ENCODE measurements at places on chromosomes 3 and 15.

- no peak for DNase-seq
These were observed 194.7 kb downstream of the KLHL25 start for GRCh38 chr15:85600001-85600400.

DNA sequence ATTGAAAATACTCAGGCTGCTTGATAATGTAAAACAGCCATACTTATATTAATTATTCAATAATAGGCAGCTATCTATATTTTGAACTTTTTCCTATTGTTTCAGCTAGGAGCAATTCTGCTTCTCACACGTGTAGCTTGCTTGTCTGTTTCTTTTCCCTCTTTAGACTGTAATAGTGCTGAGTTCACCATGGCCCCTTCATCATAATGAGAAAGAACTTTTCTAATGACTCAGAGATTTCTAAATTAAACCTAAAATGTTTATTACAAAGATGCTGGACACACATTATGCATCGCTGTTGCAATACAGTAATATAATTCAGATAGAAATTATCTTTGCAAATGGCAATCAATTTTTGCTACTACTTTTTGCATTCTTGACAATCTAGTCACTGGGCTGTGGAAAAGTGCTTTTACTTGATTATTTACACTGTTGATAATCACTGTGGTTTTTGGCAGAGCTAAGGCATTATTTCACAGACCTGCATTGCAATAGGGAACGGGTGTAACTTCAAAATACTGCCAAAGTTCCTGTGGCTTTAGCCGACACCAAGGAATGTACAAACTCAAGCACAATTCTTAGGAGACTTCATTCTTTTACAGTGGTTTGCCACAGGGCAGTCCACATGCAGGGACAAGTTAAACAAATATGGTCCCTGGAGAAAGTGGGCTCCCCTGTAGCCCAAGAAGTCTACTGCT, 281.0 kb upstream of the TBL1XR1 start:
- DNase-seq, result no peak

- DNase-seq, result no peak
These were observed 454.6 kb upstream of the ARPP21 start for GRCh38 chr3:35184775-35185174.

- DNase-seq, result no peak
These were observed 57.3 kb upstream of the RNF7 start for GRCh38 chr3:141680620-141681389.

DNA sequence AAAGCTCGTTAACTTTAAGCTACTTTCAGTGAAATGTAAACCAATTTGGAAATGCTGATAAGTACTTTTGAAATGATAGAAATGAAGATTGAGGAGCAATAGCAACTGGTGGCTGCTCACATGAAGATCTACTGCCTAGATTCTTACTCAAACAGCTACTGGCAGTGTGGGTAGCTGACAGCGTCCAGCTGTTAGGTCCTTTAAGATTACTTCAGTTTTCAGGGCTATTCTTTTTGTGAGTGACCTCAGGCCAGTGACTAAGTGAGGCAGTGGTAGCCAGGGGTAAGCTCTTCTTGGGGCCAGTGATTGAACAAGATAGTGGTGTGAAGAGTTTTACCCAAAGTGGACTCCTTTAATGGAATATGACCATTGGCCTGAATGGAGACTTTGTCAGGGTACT, 41.3 kb downstream of the NECTIN3 start:
- no peak for DNase-seq

- DNase-seq, result no peak
These were observed 103.3 kb upstream of the SLC2A2 start for GRCh38 chr3:171129827-171130226.

DNA sequence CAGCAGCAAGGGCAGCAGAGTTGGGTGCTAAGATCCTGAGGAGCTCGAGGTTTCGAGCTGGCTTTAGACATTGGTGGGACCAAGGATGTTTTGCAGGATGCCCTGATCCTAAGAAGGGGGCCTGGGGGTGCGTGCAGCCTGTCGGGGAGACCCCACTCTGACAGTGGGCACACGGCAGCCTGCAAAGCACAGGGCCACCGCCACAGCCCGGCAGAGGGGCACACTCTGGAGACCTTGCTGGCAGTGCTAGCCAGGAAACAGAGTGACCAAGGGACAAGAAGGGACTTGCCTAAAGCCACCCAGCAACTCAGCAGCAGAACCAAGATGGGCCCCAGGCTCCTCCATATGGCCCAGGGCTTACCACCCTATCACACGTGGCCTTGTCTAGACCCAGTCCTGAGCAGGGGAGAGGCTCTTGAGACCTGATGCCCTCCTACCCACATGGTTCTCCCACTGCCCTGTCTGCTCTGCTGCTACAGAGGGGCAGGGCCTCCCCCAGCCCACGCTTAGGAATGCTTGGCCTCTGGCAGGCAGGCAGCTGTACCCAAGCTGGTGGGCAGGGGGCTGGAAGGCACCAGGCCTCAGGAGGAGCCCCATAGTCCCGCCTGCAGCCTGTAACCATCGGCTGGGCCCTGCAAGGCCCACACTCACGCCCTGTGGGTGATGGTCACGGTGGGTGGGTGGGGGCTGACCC, 18.8 kb downstream of the SEC61A1 start:
- no peak for DNase-seq

DNA sequence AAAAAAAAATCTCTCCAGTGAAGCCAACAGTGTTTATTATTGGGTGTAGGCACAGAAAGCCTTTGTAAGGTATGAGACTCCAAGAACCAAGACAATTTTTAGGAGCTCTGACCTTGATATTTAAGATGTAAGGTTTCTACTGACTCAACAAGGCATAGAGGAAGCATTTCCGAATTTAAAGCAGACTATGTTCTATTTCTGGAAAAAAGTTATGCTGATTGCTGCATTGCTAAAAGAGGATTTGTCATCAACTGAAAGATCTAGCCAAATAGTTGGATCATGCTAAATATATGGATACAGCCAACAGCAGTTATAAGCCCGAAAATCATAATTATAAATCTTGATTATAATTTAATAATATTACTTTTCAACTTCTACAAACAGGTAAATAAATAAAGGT, 53.3 kb upstream of the MELTF start:
- DNase-seq, result no peak
